ENCODE measurements at places on chromosomes 2 and 18.
A peak's percentile ranks its signal among the peaks of the same experiment; 100 is the strongest.

- no peak for DNase-seq
Measured at GRCh38 chr2:163735685-163736432, at the start of gene FIGN. FIGN (minus strand) TSS chr2:163736008; CDS start chr2:163734927, 1,081 bp downstream.

- DNase-seq, result no peak
Measured at GRCh38 chr2:218547978-218548377, 20.2 kb downstream of the USP37 start.

- no peak for DNase-seq
Measured at GRCh38 chr18:7878265-7879211, 311.4 kb downstream of the PTPRM start.

- no peak for DNase-seq
Measured at GRCh38 chr18:48776641-48777025, 174.1 kb downstream of the SMAD7 start.

- no peak for DNase-seq
Measured at GRCh38 chr2:33377048-33377447, 99.4 kb upstream of the RASGRP3 start.

DNA sequence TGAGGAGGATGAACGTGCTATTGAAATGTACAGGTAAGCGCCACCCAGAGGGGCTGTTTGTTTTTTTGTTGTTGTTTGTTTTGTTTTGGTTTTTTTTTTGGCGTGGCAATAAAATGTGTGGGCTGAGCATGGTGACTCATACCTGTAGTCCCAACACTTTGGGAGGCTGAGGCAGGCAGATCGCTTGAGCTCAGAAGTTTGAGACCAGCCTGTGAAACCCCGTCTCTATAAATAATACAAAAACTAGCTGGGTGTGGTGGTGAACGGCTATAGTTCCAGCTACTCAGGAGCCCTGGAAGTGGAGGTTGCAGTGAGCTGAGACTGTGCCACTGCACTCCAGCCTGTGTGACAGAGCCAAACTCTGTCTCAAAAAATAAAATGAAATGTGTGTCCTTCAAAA is 6.2 kb downstream of the PDCL3 start:
- no peak for DNase-seq

DNA sequence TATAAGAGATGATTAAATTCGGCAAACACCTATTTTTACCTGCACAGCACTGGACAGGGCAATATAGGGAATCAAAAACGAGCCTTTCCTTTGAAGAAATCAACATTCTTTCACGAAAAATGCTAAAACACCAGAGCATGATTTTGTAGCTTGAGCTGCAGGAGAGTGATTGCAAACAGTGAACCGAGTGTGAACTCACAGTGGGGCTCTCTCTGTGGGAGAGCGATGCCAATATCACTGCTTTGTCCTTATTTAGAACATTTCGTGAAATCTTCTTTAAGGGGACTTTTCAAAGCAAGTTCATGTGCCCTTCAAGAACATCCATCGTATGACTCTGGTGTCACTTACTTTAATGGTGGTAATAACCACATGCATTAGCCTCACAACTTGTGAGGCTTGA is 238.8 kb downstream of the CD226 start:
- no peak for DNase-seq

GRCh38 chr2:242065426-242065825 is 195.9 kb downstream of the RTP5 start:
- DNase-seq, result no peak

DNA sequence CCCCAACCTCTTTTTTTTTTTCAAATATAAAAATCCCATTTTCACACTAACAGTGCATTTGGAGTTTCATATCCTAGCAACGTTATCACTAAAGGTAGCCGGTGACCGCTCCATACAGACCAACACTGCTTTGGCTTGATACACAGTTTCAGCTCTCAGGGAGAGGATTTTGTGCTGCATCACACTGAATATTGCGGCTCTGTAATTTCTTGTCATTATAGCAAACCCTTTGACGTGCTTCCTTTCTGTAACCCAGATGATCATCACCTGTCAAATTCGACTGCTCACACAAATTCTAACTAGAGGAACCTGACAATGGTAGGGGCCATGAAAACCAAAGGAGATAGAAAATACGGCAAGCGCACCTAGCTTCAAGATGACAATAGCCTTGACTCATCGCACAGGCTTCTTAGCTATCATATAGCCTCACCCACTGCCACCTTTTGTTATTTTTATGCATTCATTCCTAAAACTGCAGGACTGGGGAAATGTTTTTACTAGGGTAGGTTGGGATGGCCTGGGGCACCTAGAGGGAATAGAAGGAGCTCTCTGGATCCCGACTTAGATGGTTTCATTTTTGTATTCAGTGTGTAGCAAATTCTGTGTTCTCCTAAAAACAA is 582.9 kb upstream of the PIK3C3 start:
- DNase-seq, result no peak

DNA sequence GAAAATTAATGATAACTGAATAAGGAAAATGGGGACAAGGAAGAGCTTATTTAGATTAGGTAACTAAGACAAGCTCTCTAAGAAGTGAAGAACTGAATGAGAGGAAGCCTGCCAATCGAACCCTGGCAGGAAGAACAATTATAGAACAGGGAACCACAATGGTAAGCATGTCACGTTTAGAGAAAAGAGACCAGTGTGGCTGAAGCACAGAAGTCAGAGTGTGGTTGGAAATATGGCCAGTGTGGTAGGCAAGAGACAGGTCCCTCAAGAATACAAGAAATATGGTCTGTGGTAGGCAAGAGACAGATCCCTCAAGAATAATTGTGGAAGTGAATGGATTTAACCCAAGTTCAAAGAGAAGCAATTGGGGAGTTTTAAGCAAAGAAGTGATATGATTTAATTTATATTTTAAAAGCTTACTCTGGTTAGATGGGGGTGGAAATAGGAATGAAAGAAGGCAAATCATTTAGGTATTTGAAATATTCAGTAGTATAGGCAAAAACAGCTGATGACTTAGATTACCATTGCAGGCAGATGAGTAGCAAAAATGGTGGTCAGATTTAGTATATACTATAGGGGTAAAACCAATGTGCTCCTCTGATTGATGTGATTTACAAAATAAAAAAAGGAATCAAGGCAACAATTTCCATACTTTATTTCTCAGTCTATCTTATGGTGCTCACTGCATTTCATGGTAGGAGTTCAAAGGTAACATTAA is 38.8 kb upstream of the ERMN start:
- DNase-seq, result no peak

DNA sequence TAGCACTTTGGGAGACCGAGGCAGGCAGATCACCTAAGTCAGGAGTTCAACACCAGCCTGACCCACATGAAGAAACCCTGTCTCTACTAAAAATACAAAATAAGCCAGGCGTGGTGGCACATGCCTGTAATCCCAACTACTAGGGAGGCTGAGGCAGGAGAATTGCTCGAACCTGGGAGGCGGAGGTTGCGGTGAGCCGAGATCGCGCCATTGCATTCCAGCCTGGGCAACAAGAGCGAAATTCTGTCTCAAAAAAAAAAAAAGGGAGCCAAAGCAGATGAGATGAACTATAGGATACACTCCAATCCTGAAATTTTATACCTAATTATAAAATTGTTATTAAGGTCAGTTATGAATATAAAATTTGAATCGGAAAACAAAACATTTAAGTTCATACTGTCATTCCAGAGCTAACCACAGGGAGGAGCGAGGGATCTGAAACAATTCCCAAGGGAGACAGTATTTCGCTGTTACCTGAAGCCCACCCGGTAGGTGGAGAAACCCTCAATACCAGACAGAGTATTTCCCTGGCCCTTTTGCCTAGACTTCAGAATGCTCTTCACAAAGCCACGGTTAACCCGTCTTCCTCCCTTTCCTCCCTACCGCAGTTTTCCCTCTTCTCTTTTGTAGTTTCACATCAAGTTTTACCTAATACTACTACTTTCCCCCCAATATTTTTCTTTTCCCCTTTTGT is 1.4 kb downstream of the PPM1G start:
- DNase-seq, result no peak

GRCh38 chr2:109715313-109715805 is 78.7 kb upstream of the RGPD5 start:
- DNase-seq, result no peak

GRCh38 chr2:210503001-210503623 is 26.6 kb upstream of the LANCL1 start:
- peak; percentile 20 for DNase-seq

DNA sequence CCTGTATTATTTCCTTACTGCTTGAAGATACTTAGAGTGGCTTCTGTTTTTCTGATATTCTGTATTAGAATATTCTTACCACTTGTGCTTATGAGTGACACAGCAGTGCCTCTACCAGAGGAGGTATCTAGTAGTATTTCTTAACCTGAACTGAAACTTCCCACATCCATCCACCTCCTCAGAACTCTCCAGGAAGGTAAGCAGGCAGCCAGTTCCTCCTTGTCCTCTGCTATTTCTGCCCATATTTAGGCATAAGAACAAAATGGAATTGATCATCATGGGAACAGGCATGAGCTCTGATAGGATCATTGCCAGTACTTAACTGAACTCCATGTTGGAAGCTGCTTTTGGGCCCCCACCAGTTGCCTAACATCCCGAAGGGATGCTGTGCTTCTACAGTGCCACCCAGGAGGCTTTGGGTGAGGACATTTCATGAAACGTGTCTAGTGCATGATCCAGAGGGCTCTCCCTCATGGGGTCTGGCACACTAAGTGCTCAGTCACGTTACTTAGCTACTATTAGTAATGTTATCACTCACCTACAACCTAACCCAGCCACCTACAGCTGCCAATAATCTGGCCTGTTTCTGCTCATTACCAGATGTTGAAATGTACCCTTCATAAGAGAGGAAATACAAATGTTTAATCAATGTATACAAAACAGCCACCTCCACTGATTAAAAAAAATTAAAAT is 520.7 kb downstream of the EIPR1 start:
- DNase-seq, result no peak

- no peak for DNase-seq
Measured at GRCh38 chr2:118806797-118807667, 40.4 kb downstream of the EN1 start.

DNA sequence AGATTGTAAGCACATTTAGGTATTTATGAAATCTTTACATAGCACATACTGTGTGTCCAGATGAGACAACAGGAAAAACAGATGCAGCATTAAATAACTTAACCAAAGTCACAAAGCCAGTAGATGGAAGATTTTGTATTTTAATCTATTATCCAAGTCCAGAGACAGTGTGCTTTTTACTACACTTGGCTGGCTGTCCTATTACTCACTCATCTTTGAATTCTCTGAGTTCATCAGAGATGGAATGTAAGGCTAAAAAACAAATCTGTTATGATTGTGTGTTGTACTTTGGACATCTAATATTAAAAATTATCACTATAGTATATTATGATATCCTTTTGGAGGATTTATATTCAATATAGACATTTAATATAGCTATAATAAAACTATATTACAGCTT is 1189.4 kb downstream of the DSC3 start:
- no peak for DNase-seq

DNA sequence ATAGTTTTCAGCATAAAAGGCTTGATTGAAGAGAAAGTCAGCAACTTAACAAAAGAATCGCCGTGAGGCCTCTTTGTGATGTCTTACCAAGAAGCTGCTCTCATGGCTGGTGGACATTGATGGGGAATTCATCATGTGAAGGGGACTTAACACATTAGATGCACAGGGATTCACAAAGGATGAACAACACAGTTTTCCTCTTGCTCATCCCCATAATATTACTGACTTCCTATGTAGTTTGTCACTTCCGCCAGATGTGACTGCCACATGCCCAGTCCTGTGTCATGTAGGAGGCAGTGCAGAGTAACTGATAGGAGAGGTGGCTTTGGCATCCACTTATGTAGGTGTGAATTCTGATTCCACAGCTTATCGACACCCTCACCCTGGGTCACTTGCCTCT is 232.6 kb upstream of the LYPD1 start:
- no peak for DNase-seq

- DNase-seq, result no peak
Measured at GRCh38 chr2:70475266-70475665, 78.4 kb downstream of the TGFA start.

GRCh38 chr2:124884315-124884714 is 859.2 kb downstream of the CNTNAP5 start:
- DNase-seq, result no peak

GRCh38 chr2:21819454-21819853 is 695.7 kb downstream of the TDRD15 start:
- DNase-seq, result no peak

GRCh38 chr2:199882667-199883066 is 28.4 kb upstream of the C2orf69 start:
- DNase-seq, result no peak

GRCh38 chr18:70288851-70289328 is at the start of gene SOCS6:
SOCS6 (plus strand) TSS chr18:70289045; CDS start chr18:70324669, 35,624 bp downstream.
- peak; percentile 29 for DNase-seq

DNA sequence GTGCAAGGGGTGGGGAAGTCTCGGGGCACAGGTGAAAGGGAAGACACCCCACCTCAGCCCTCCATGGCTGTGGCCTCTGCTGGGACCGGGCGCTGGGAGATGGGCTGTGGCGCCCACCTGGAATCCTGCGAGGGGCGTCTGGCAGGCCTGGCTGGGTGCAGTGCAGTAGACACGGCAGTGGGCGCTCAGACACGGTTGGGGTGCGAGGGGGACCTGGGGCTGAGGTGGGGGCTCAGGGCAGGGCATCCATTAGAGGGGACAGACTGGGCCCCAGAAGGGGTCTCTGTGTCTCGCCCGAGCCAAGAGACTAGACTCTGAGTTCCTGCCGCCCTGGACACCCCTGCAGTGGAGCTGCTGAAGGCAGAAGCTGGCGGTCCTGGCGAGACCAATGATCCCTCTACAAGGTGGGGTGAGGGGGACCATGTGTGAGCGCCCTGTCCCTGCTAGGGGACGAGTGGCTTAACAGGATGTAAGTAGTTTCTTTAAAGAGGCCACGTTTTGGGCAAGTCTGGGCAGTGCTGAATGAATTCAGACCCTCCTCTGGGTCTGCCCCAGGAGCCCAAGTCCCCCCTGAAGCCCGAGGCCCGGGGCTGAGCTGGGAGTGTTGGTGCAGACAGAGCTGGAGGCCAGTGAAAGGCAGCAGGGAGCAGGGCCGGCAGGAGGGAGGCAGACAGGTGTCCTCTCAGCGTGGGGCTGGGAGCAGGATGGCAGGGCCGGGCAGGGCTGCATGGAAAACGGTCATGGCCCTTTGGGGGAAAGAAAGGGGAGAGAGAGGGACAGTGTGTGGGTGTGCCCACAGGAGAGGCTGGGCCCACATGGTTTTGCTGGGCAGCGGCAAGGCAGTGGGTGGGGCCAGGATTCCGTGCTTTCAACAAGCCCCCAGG is 57.2 kb downstream of the HS6ST1 start:
- DNase-seq, result no peak

- no peak for DNase-seq
Measured at GRCh38 chr18:37392648-37393047, 172.9 kb downstream of the CELF4 start.

GRCh38 chr18:5311301-5311989 is 15.9 kb upstream of the ZBTB14 start:
- DNase-seq, result no peak

DNA sequence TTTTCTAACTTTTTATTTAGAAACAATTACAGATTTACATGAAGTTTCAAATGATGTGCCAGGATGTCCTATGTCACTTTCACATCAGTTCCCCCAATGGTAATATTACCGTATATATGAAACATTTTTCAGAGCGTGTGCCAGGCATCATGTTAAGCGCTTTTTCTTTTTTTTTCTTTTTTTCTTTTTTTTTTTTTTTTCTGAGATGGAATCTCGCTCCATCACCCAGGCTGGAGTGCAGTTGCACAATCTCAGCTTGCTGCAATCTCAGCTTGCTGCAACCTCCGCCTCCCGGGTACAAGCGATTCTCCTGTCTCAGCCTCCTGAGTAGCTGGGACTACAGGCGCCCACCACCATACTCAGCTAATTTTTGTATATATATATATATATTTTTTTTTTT is 5.6 kb upstream of the PPP4R1 start:
- DNase-seq, result no peak

Data from activated CD8-positive, alpha-beta memory T cell treated with anti-CD3 and anti-CD28 coated beads, Interleukin-2, amount 50 U/mL, for 4 hours (primary cell).